ENCODE measurements at places on chromosomes 6 and 20.

DNA sequence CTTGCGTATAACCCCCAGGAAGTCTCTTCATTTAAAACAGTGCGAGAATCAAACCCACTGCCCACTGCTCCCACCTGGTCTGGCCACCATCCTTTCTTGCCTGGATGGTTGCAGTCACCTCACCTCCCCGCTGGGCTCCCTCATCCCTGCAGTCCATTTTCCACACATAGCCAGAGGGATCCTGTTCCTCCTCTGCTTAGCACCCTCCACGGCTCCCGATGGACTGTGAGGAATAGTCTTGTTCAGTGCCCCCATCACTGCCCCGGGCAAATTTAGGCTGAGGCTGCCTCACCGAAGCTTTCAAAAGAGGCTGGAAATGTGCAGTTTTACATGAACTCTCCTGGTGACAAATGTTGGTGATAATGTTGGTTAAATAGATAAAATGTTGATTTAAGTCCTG is 17.7 kb downstream of the KCNG1 start:
- no peak for DNase-seq

DNA sequence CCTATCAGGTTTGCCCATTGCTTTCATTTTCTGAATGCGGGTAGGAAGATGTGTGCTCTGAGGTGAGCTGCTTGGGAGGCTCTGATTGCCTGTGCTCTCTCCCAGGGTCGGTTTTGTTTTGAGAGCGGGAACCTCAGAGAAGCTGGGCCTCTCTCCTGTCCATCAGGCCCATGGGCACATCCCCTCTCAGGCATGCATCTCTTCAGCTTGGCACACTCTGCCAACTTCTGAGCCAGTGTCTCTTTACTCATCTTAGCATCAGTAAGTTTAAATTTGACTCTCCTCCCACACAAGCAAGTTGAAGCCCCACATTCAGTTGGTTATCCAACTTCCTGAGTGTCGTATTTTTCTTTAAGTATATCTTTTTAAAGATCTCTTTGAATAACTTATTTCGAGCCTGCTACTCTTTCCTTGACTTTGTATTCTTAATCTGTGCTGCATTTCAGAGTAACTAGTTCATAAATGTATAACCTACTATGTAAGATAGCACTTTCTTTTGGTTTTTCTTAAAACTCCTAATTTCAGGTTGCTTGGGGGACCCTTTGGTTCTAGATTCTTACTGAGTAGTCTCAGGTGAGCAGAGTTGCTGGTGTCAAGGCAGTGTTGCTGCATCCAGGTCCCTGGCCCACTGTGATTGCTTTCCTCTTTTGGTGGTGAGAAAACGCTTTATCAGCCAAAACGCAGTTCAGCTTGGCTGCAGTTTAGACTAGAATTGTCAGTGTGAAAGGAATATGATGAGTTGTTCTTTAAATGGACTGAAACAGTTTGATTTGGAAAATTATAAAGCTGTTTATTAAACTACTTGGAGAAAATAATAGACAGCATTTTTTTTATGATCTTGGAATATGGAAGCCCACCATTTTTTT is 54.8 kb downstream of the SNX9 start:
- DNase-seq = no peak

DNA sequence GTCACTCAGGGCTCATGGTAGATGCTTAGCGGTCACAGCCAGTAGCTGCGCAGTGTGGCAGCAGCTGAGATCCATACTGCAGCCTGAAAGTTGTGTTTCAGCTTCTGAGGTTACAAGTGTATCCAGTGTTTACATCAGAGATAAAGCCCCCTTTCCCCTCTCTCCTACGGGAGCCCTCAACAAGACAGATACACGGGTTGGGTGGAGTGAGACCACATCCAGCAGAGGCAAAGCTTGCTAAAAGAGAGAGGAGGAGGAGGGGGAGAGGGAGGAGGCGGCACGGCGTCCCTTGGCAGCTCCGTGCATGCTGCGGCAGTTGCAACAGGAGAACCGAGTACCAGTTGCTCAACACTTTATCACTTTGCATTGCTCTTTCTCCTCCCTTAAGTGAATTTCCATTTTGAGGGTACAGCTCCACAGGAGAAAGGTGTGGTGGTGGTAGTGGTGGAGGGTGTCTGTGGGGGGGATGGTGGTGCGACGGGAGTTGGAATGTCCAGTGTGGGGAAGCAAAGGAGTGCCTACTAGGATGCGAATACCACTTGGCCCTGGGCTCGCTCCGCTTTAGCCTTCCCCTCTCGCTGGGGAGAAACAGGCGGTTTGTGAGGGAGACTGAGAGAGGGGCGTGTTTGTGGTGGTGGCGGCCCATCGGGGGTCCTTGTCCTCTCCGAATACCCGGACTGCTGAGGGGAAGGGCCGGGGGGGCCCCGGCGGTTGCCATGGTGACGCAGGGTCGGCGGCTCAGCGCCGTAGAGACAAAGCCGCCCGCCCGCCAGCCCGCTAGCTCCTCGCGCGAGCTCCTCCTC is 405 bp upstream of the RNF182 start:
- no peak for DNase-seq

DNA sequence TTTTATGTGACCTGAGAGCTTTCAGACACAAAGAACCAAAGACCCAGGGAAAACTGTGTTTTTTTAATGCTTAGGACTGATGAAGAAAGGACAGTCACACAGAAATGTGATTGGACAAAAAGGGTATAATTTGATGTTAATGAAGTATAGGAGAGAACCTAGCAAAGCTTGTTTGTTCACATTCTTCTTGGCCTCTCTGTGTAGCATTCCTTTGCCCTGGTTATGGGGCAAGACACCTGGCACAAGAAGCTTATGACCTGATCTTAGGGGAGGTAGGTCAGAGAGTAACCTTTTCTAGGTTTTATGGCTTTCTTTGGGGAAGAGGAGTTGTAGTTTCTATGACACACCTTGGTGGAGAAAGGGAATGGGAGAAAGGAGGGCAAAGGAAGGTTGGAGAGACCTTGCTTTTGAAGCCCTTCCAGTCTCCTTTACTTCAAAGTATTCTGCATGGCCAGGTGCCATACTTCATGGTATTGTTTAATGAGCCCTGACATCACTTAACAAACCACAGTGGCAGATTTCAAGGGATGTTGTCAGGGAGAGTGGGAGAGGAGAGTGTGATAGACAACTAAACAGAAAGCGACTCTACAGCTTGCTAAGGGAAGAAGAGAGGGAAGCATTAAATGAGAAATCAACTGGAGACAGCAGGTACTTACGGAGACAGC is 701.8 kb upstream of the FLRT3 start:
- DNase-seq = no peak

- DNase-seq = no peak
Observed at GRCh38 chr20:44701118-44701857, 13.9 kb upstream of the CCN5 start.

DNA sequence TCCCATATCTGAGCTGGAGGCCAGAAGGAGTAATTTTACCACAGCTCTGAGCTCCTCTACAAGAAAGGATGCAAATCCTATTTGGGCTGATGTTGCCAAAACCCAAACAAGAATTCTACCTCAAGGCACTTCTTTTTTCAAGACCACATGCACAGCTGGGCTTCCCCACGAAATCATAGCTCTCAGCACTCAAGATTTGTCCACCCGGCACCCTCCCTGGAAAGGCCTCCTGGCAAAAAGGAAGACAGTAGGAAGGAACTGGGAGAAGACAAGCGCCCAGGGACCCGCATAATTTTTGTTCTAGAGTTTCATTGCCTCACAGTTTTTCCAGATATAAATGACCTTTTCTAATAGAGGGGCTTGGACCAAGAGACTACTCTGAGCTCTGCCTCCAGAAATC is 90.5 kb downstream of the BANF2 start:
- DNase-seq = no peak

GRCh38 chr6:89242574-89243330 is 25.6 kb upstream of the GABRR1 start:
- no peak for DNase-seq

DNA sequence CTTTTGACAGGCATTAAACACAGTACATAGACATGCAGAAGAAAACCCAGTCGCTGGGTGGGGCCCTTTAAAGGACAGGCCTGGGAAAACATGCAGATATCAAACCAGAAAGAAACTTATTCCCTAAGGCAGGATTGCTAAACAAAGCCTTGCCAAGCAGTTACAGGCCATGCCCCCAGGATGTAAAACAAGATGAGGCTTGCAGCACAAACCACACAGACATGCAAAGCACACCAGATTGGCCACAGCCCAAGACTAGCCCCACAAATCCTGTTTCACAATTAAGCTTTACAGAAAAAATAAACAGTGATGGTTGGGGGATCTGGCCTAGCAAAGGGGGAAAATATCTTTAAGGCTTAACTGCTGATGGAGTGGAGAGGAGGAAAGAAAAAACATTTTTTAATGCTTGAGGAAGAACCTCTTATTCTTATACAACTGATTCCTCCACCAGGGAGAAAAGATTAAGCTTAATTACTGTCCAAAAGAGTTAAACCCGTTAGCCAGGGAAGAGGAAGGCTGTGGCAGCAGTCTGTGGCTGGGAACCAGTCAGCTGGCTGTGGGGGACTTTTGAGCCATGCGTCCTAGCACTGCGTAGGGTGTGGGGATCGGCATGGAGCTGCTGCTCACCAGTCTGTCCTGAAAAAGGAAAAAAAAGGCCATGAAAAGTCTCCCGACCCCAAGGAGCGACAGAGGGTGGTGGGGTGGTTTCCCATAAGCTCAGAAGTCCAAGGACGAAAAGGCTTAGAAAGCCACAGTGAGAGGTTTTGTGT is 28.4 kb downstream of the COL19A1 start:
- no peak for DNase-seq

DNA sequence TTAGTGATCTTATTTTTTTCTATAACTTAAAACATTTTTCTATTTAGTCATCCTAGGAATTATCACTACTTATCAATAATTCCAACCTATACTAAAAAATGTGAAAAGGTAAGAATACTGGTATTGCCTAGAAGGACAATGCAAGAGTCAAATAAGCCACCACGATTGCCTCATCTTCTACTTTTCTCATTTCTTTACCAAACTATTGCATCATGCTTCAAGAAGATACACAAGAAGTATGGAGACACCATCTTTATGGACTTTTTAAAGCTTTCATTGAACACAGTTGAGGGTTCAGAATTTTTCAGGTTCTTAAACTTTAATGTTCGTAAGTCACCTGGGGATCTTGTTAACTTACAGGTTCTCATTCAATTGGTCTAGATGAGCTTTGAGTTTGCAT is 25.9 kb downstream of the ELOVL2 start:
- no peak for DNase-seq

DNA sequence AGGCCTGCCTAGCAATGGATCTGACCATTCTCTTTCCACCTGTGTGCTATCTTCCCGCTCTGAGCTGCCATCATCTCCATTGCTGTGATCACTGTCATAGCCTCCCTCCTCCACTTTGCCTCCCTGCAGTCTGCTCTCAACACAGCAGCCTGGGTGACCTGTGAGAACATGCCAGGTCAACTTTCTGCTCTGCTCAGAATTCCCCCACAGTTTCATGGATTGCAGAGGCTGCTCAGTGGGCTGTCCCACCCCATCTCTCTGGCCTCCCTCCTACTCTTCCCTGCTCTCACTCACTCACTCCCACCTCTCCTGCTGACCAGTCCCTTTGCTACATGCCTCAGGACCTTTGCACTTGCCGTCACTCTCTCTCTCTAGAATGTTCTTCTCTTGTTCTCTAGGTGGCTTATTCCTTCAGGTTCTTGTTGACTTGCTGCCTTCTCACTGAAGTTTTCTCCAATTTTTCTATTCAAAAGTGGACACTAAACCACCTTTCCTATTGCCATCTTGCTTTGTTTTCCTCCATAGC is 159.9 kb downstream of the CD83 start:
- DNase-seq = no peak

DNA sequence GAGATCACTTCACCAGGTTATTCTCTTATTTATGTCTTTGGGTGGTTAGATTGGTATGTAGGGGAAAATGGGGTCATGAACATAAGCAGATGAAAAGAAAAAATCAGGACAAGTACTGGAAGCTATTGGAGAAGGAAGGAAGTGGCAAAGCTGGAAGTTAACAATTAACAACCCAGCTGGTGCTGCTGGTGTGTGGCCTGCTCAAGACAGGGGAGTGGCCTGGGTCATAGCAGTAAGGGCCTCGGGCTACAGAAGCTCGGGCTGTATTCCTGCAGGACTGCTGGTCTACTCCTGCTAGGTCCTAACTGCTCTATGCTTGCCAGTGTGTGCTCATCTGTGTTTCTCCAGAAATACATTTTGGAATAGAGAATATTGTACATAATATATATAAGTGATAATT is 19.6 kb downstream of the MYLIP start:
- no peak for DNase-seq

DNA sequence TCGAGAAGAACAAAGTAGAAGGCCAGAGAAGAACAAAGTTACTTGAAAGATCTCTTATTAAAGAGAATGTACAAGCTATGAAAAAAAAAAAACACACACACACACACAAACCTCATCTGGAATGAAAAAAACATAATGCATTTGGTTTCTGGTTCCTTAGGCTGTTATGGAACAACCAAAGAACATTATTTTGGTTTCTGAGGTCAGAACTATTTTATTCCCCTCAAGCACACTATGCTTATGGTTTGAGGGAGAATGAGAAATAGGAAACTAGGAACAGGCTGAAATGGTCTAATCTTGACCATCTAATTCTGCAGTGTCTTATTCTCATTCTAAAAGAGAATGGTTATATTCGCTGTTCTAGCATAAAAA is 8.8 kb downstream of the PRDM1 start:
- DNase-seq = no peak

DNA sequence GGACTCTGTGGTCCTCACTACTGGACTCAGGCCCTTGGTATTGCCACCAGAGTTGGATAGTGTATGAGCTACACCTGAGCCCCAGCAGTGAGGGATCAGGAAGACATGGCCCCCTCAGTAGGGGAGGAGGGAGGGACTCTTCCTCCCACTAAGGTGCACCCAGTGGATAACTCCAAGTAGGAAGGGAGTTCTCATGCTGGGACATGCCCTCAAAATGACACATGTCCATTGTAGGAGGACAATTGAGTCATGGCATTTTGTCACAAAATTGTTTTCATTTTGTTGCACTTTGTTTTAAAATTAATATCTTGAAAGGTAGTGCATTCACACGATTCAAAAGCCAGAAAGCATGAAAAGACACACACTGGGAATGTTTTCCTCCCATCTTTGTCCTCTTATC is 127.2 kb downstream of the FOXO3 start:
- DNase-seq = no peak

- DNase-seq = no peak
Observed at GRCh38 chr6:111027219-111027618, 45.4 kb downstream of the RPF2 start.
